Muscle of leg (tissue), 16 donors: ENCODE measurements at places on chromosomes 4 and X. TPM values are rescaled to one million over a fixed set of nuclear protein-coding genes. Genes with fewer than 3 reads are reported as not detected.

The PAGE2 gene
- not detected for total RNA-seq

- peak; percentile 60 for DNase-seq
Observed at GRCh38 chr4:157045507-157046127, 30.3 kb upstream of the GLRB start.

The APBB2 gene
- total RNA-seq: 50.6 TPM

DNA sequence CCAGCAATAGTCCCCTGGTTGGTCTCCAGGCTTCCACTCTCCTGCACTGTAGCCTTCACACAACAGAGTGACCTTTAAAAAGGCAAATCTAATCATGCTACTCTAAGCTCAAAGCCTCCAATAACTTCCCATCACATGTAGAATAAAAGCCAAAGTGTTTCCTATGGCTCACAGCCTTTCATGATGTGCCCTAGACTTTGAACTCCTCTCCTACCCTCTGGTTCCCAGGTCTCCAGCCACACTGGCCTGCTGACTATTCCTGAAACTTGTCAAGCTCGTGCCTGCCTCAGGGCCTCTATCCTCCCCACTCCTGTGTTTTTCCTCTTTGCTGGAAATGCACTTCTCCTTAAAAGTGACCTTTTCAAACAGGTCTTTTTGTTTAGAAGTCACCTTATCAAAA is 3.1 kb downstream of the MANBA start:
- no peak for DNase-seq

- DNase-seq: no peak
Observed at GRCh38 chr4:59248313-59248712, 1951.8 kb upstream of the ADGRL3 start.

The L1CAM gene
- 0.84 TPM for total RNA-seq

DNA sequence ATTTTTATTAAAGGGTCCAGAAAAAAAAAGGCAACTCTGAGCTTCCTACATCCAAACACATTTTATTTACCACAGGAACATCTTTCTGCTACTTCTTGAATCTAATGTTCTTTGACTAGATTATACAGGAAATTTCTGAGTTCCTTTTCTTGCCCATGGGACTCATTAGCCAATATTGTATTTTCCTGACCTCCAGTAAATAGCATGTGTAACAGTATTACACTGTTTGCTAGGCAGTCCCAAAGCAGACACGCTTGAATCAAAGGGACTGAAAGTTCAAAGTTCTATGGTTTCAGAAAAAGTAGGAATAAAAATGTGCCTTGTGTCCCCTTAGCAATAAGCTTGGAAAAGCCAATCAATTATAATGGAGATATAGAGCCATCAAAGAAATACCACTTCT is 57.4 kb downstream of the MOSPD2 start:
- DNase-seq: peak; percentile 75

DNA sequence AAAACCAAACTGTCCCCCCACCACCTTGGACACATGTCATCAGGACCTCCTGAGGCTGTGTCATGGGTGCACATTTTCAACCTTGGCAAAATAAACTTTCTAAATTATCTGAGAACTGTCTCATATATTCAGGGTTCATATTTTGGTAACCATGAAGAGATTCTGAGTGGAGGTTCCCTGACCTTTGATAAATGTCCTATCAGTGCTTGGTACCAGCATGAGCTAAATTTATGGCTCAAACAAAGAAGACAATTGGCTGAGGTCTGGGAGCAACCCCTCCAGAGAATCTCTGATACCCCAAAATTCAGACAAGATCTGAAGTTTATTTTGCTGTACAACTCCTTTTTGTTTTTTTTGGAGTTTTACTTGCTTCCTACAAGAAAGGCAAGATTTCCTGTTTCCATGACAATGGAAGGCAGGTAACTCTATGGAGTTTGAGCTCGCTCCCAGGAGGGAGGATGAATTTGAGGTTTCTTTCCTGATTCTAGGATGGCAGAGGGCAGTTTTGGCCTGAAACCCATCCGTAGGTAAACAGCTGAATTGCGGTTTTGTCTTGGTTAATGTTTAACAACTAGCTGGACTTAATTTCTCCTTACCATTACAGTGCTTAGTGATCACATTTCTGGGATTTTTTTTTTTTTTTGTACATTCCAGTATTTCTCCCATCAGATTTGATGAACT is 14.5 kb downstream of the UGT2B15 start:
- no peak for DNase-seq

GRCh38 chrX:47285836-47286320 is 53.1 kb downstream of the USP11 start:
- DNase-seq: no peak

- DNase-seq: no peak
Observed at GRCh38 chrX:41526925-41527324, 79.8 kb downstream of the NYX start.

DNA sequence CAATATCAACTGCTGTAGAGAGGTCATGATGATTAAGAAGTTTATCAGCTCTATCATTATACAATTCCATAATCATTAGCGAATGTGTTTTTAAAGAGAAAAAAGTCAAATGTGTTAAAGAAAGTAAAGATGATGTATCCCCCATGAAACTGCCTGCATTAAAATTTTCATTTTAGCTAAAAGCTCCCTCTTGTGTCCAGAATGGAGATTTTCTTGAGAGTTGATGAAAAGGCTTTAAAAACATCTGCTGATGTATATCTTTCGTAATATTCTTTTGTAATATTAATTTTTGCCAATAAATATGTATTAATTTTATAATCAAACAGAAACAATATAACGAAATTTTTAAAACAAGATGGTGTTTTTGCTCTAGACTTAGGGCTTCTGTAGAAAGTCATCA is 52.1 kb upstream of the LHFPL1 start:
- DNase-seq: no peak

DNA sequence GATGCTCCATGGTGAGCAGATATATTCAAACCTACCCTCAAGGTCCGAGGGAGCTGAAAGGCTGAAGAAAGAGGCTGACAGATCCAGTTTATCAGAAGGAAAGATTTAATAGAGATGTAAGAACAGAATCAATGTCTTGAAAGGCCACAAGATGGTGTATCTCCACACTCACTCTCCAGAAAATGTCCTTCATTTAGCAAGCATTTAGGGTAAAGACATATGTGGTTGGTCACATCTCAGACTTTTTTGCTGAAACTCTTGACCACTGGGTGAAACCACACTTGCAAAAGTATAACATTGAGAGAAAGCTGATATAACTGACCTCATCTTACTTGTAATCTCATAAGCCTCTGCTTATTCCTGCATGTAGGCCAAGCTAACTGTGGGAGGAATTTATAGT is 745.8 kb upstream of the GALNTL6 start:
- DNase-seq: no peak

The LAP3 gene
- 47.7 TPM for total RNA-seq

DNA sequence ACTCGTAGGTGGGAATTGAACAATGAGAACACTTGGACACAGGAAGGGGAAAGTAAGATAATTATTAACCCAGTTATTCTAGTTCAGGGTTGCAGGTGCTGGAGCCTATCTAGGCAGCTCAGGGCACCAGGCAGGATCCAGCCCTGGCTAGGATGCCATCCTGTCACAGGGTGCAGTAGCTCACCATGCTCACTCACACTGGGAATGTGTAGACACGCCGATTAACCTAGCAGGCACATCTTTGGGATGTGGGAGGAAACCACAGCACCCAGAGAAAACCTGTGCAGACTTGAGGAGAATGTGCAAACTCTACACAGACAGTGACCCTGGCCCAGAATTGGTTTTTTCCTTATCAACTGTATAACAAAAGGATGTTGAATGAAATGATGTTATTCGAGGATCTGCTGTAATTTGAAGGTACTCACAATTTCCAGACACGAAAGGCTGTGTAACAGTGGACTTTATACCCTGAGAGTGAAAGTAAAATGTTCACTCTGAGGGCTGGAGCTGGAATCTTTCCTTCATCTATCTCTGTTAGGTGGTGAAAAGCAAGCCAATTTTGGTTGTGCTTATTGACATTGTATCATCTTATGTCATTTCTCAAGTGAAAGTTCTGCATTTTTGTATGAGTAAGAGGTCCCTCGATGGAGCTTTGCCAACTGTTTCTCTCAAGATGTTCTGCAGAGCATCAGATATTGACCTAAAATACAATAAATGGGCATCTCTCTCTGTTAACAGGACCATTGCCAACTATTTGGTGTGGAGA is 78.8 kb downstream of the PHEX start:
- DNase-seq: peak; percentile 45

The SHOX gene
- 2.3 TPM for total RNA-seq

DNA sequence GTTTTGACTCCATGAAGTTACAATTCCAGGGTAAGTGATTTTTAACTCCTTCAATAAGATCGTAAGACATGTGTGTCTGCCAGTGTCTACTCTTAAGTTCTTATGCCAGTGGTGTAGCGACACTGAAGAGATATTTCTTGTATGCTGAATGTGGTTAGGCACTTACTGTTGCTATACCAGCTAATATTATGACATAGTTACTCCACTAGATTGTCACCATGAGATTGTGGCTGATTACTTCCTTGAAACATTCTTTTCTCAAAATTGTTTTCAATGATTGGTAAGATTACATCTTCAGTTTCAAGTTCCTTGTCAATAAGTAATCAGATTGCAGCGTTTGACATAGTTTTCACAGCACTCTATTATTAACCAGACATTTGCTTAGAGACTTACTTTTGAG is 60.6 kb upstream of the PAGE5 start:
- DNase-seq: no peak

- DNase-seq: no peak
Observed at GRCh38 chr4:150415213-150415612, 166.7 kb upstream of the MAB21L2 start.

GRCh38 chr4:3655485-3655884 is 110.7 kb upstream of the ADRA2C start:
- no peak for DNase-seq
